ENCODE measurements at places on chromosomes 5 and 9.

- no peak for DNase-seq
Measured at GRCh38 chr5:1471240-1471853, 26.1 kb upstream of the SLC6A3 start.

DNA sequence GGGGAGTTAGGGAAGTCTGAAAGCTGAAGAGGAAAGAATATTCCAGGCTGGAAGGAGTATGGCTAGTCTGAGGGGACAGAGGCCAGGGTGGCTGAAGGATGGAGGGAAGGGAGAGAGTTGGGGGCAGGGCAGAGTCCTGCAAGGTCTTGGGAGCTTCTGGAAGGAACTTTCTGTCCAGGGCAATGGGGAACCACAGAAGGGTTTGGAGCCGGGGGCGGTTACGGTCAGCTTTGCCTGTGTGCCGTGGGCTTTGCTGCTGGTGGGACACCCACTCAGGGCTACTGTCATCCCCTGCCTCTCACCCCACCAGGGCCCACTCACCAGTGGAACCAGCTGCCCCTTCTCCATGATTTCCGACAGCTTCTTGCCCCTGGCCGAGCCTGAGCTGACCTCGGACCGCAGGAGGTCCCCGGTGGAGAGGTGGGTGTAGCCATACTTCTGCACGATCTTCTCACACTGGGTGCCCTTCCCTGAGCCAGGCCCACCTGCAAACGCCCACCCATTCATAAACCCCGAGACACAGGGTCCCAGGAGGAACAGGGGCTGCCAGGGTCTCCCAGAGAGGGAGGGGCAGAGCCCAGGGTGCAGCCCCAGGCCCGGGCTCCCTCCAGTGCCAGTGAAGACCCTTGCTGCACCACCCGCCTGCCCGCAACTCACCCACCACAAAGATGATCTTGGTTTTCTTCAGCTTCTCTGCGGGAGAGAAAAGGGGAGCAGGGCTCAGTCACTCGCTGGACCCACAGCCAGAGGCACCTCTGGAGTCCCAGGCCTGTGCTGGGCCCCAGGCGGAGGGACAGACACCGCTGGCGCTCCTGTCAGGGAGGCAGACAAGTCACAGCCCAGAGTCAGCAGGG lies 4.9 kb downstream of the AK1 start:
- no peak for DNase-seq

DNA sequence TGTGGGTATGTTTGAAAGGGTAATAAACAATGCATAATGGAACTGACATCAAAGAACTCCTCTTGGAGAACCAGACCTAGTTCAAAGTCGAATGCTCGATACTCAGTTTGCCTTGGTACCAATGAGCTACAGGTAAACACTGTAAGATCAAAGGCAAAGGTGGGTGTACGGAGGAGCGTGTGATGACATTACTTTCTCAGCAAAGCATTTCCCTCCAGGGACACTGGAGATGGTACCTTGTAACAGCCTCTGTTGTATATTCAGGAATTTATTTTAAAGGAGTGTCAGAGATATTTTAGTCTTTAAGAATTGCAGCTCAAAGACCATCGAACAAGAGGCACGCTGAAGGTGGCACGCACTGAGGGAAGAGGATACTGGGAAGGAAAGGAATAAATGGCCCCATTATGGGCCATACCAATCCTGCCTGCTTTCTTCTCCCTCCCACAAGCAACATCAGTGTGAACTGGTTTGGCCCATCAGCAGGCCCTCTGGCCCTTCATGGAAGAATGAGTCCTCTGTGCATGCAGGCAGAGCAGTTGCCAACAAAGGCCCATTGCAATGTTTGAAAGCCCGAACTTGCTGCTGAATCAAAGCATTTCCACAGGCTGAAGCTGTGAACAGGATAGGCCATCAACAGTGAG lies 410.2 kb downstream of the ACTL7B start:
- DNase-seq = no peak

GRCh38 chr5:55582256-55582655 lies 47.5 kb upstream of the PLPP1 start:
- DNase-seq = no peak

GRCh38 chr5:42963412-42963811 lies 76.7 kb downstream of the ANXA2R start:
- no peak for DNase-seq

GRCh38 chr9:5736563-5737346 lies 96.2 kb downstream of the ERMP1 start:
- DNase-seq = no peak

DNA sequence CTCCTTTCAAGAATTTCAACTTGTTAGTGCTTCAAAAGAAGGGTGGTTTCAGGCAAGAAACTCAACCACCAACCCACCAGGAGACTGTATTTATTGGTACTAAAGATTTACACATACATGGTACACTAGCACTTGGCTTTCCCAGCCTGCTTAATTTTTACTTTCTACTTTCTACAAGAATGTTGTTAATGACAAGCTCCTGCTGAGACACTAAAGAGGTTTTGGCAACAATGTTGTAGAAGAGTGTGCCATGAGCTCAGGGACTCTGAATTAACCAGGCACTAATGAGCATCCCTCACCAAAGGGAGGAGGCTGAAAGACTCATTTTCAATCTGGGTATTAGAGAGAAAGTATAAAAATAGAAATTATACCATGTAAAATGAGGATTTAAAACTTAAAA lies 195.0 kb downstream of the KIAA0825 start:
- DNase-seq = no peak

GRCh38 chr5:34062419-34062818 lies 19.4 kb upstream of the C1QTNF3 start:
- DNase-seq = peak; percentile 83

DNA sequence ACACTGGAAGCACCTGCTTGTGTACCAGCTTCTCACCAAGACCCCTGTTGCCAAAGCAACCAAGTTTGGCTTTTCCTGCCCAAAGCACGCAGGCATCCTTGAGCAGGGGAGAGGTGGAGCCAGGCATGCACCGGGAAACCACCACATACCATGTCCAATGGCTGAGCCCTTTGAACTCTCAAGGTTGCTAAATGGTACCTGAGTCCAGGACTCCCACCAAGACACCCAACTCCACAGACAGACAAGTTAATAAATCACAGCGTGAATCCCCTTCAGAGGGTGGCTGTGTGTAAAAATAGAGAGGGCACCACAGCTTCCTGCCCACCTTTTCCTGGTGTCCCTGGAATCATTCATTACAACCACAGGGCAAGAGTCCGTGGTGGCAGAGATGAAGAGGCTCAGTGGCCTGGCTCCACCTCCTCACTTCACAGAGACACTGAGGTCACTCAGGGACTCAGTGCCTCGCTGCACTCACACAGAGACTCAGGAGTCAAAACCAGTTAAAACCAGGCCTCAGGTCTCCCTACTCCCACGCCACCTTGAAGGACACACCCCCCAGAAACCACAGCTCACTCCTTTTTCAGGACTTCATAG lies 143.7 kb downstream of the C5orf15 start:
- DNase-seq = no peak

- no peak for DNase-seq
Measured at GRCh38 chr9:121367306-121368137, 2.5 kb downstream of the STOM start.

DNA sequence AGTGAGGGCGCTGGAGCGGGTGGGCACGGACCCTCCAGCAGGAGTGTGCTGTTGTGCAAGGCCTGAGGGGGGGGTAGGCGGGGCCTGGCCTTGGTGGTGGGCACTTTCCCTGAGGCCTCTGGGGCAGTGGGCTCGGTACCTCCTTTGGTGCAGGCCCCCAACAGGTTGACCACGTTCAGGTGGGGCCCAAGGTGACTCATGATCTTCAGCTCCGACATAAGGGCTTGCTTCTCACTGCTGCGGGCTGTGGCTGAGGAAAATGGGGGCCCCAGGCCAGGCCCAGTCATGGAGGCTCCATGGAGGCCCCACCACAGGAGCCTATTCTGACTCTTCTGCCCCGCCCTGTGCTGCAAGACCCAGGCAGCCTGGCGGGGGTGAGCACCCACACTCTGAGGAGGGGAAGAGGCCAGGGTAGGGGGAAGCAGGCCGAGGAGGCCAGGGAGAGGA lies 31.5 kb downstream of the PDGFRB start:
- DNase-seq = no peak

- no peak for DNase-seq
Measured at GRCh38 chr9:3736161-3736560, 210.4 kb upstream of the RFX3 start.

- DNase-seq = no peak
Measured at GRCh38 chr5:100505984-100506670, 29.0 kb upstream of the FAM174A start.

- no peak for DNase-seq
Measured at GRCh38 chr9:137977571-137978261, 100.1 kb downstream of the CACNA1B start.

DNA sequence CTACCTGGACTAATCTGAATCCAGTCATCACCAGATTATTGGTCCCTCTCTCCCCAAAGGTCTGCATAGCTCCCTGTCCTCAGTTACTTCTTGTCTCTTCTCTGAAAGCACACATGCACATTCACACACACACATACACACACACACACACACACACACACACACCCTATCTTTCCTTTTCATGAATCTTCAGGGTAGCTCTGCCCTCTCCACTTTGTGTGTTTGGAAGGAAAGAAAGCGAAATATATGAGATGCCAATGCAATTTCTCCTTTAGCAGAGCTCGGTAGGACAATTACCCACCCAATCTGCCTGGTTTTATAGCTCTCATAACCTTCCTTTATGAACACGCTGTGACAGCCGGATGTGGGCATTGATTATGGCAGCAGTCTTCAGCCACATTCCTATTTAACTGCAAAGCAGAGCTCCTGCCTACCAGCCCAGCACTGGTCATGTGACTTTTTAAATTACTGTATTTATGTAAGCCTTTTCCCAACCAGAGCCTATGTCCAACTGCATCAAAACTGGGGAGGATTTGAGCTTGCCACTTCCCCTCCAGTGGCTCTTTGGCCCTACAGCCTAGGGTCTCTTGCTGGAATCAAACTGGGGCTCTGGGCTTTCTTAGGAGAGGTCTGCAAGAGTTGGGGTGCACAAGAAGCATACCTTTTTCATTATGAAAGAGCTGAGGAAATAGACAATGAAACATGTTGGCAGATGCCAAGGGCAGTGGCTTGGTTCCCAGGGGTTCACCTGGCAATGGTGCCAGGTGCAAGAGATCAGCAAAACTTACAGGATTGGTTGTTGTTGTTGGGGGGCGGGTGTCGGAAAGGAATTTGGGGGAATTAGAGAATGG lies 20.8 kb upstream of the MATR3 start:
- DNase-seq = peak; percentile 75

DNA sequence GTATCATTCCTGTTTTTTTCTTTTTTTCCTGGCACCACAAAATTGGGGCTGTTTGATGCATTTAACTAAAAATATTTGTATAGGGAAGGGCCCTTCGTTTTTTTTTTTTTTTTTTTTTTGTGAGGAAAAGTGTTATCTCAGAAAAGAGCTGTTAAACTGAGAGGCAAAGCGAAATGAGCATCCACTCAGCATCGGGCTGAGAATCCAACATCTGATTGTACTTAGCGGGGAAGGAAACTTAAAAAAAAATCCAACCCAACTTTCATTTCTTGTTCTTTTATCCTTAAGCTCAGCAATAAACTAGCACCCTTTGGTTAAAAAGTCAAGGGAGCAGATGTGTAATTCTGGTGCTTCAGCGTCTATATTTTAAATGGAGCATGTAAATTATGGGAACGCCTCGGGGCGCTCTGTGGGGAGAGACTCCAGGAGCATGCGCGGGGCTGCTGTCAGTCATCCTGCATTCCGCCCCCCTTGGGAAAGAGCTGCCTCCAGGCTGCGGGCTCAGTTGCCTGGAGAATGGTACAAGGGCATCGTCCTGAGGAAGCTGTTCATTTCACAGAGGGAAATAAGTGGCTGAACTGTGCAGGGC lies 33.3 kb downstream of the DMRT2 start:
- DNase-seq = no peak

DNA sequence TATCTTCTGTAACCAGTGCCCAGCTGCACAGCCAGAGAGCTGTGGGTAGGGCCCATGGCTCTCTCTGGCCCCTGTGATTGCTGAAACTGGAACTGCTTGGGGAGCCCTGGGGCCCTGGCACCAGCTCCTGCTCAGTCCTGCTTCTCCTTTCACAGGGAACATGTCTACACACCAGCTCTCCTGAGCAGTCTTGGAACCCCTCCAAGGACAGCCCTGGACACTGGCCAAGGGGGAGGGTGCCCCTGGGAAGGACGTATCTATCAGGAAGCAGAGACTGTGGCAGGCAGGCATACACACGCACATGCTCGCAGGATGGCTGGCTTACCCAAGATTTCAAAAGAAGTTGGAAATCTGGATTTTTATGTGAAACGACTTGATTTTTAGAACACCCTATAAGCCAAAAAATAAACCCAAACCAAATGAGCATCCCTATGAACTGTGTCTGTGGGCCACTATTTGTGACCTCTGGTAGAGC lies 8.8 kb upstream of the TRAF1 start:
- peak; percentile 63 for DNase-seq

DNA sequence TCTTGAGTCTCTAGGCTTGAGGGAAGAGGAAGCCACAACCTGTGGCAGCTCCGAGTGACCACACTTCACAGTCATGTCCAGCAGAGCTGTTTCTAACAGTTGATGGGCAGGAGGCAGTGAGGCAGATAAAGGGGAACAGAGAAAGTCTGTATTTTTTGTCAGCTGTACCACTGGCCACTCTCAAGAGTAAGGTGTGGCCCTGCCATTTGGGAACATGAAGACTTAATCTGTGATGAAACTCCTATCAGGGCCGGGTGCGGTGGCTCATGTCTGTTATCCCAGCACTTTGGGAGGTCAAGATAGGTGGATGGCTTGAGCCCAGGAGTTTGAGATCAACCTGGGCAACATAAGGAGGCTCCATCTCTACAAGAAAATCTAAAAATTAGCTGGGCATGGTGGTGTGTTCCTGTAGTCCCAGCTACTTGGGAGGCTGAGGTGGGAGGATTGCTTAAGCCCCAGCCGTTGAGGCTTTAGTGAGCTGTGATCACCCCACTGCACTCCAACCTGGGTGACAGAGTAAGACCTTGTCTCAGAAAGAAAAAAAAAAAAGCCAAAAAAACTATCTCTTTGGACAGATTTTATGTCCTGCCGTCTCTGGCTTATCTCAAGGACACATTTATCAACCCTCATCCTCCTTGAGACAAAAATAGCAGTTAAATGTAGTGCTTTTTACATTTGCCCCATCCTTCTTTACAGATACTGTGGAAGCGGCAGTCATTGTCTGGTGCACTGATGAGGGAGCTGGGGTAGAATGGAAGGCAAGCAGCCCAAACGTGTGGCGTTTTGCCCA lies 11.9 kb upstream of the COL15A1 start:
- DNase-seq = no peak

DNA sequence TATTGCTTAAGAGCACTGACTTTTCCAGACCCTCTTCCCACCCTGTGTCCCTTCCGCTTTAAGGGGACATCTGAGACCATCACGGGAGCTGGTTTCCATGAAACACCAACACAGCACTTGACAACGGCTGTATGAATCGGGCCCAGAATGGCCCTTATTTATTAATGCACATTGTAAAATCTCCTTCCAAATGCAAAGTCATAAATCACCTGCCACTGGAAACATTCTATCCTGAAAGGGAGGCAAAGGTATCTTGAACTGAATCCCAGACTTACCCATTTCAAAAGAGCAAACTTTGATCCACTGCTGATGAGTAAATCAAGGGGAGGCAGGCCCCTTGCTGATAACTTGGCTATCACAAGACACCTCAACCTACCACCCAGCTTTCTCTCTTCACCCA lies 37.4 kb downstream of the SHB start:
- DNase-seq = no peak

GRCh38 chr9:69829484-69829883 lies 8.9 kb downstream of the CFAP95 start:
- DNase-seq = no peak
